ENCODE measurements at places on chromosomes 12 and 14.

- DNase-seq: no peak
Observed at GRCh38 chr14:80428171-80428570, 216.9 kb upstream of the DIO2 start.

- no peak for DNase-seq
Observed at GRCh38 chr12:70467918-70468733, 102.0 kb downstream of the KCNMB4 start.

DNA sequence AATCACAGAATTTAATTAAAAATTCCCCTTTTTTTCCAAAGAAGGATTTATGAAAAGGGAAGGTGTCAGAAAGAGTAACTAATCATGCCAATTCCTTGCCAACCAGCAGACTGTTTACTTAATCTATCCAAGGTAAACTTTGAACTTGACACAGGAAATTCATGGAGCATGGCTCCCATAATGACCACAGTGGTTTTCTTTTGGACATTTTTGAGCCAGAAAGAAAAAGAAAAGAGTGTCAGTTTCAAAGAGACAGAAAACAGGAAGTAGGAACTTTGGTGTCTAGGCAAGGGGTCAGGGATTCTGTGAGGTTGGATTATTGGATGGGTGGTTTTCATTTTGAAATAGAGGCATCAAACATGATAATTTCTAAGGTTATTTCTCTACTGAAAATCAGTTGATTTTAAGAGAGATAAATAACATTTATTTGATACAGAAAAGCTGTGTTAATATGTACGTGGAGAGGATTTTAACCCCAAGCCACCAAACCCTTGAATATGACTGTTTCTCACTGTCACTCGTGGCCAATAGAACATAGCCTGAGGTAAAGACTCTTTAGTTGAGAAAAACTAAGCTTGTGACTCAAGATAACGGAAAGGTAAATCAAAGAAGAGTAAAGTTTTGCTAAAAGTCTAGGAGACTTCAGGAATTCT lies 196.1 kb downstream of the TTC6 start:
- no peak for DNase-seq

DNA sequence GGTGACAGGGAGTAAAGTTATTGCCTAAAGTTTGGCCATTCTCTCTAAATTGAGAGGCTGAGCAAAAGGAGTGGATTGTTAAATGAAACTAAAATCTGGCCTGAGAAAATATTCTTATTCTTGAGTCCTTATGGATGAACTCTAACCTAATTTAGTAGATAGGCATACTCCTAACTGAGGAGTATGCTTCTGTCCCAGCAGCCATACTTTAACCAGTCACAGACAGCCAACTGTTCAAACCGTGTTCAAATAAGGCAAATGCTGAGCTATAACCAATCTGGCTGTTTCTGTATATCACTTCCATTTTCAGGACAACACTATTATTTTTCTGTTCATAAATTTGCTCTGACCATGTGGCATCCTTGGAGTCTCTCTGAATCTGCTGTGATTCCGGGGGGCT lies 75.9 kb upstream of the RERGL start:
- DNase-seq: no peak

- DNase-seq: no peak
Observed at GRCh38 chr12:50568338-50569091, 63.7 kb downstream of the DIP2B start.

GRCh38 chr12:51817027-51817953 lies 31.2 kb downstream of the FIGNL2 start:
- DNase-seq: no peak

GRCh38 chr12:57435293-57435692 lies 709 bp downstream of the INHBC start:
- no peak for DNase-seq

DNA sequence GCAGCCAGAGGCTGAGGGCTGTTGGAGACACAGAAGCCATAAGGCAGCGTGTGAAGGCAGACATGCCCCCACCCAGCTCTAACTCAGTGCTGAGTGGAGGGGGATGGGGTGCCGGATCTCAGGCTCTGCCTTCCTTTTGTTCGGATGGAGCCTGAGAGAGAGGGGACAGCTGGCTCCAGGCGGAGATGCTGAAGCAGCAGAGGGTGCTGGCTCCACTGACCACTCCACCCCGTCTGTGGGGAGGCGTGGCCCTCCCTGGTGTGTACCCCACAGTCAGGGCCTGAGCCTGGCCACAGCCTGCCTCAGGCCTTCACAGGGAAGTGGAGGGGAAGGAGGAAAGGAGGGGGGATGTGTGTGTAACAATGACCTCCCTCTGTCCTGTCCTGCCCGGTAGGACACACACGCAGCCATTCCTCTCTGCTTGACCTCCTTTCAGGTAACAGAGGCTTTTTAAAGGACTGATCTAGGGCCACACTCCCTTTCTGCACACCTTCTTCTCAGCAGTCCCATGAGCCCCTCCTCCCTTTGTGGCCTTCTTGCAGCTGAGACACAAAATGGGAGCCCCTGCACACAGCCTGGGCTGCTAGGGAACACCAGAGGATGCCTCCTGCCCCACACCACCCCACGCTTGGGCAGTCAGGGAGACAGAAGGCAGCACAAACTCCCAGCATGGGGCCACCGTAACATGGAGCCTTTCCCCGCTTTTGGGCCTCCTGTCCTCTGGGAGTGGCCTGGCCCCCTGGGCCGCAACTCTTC lies 9.6 kb upstream of the ENDOU start:
- DNase-seq: no peak

DNA sequence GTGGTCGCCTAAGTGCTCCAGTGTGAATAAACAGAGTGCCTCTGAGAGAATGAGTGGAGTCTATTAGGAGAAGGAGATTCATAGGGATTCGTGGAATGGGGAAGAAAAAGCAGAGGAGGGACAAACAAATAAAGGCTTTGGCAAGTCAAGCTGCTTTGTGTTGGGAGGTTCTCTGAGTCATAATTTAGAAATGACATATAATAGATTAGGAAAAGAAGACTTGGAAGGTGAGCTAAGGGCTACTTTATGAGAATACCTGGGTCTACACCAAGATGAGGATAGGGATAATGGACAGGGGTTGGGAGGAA lies 6.4 kb upstream of the NTN4 start:
- no peak for DNase-seq

DNA sequence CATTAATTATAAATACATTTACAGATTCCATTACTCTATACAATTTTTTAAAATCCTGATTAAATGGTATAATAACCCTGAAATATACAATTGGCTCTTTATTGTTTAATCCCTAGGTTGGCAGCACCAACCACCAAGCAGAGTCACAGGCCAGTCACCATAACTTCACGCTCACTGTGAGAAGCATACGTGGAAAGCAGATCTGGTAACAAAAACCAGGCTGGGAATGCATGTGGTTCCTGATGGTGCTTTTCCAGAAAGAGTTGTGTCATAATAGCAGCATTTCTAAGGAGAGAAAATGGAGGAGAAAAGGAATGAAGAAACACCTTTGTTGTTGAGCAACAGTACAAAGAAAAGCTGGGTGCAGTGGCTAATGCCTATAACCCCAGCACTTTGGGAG lies 66.1 kb downstream of the SIX6 start:
- DNase-seq: no peak
